COR-L47 (cell line): ENCODE measurements at places on chromosomes 11 and 22.

DNA sequence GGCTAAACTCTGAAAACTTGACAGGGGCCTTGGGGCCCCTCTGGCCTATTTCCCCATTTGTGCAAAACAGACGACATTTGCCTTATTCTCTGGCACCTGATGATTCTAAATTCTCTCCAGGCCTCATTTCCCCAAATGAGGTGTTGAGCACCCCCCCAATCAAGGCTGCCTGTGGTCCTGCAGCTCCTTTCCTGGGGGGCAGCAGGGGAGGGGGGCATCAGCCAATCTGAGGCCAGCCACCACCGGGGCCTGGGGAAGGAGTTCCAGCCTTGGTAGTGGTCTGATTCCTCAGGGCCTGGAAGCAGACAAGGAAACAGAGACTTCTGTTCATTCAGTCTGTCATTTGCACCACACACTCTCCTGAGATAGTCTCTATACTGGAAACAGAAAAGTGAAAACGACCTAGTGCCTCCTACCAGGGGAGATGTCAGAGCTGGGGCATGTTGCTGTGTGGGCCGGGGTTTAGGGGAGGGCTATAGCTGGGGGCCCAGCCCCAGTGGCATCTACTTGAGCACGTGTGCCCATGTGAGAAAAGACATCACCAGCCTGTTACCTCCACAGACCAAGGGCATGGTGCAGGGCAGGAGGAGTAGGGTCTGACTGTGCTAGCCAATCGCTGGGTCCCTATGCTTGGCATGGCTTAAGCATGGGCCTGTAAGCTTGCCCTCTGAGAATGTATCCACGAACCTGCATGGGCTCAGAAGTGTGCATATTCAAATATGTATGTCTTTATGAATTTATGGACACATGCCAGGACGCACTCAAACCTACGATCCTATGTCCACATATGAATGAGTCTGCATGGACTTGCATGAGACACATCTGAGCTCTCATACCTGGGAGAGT, 1.8 kb upstream of the TPBGL start:
- no peak for DNase-seq

GRCh38 chr22:25161017-25161915, 38.4 kb upstream of the CRYBB3 start:
- DNase-seq, result no peak

DNA sequence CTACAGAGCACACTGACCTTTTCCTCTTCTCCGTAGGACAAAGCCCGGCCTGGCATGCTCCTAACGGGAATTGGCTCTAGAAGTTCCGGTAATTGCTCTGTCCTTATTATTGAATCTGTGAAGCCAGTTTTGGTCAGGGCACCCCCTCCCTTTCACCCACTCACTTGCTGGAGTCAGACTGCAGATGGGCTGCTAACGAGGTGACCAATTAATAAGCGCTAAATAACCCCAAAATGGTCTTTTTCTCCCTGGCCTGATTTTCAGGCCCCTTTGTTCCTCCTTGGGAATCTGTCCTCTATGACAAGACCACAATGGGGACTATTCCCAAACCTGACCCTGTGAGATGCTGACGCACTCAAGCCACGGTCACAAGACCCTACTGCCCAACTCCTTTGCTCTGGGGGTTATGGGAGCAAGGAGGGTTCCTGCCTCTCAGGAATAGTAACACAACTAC, 610.0 kb upstream of the CADM1 start:
- DNase-seq, result no peak

DNA sequence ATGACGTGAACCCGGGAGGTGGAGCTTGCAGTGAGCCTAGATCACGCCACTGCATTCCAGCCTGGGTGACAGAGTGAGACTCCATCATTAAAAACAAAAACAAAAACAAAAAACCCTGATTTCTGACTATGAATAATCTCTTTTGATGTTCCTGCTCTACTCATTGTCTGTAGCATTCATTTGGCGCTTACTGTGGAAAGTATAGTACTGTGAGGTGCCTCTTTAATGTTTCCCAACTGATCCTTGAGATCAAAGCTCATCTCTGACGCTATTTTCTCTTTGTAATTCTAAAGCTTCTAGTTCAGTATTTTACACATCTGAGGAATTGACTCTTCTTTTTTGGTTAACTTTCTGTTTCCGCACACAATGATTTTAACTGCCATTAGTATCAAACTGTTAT, 60.0 kb downstream of the GRK3 start:
- DNase-seq, result no peak

DNA sequence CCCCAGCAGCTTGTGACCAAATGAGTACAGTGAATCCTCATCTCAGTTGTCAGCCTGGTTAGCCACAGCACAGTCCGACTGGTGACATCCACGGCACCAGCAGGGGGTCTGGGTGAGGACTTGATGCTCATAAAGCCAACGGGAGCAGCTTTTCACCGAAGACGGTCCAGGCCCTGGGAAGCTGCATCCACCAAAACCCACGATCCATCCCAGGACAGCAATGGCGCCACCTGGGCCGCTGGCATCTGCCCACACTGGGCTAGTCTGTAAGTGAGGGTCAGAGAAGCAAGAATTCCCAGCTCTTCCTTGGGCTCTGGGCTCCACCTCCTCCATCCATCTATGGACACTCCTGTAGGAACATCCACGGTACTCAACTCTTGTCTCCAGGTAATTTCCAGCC, 25.1 kb upstream of the FXYD6 start:
- DNase-seq, result no peak

DNA sequence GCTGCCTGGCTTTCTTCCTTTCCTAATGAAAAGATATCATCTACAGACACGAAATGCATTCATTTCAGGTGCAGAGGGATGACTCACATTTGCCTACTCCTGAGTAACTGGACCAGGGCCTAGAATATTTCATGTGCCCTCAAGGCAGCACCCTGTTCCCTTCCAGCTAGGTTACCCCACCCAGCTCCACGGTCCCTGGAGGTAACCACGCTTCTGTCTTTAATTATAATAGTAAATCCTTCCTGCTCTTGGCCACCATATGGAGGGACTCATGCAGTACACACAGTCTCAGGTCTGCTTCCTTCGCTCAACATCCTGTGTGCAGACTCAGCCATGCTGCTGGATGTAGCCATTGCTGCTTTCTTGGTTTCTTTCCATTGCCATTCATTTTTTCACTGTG, 22.3 kb downstream of the DHCR7 start:
- DNase-seq, result no peak

DNA sequence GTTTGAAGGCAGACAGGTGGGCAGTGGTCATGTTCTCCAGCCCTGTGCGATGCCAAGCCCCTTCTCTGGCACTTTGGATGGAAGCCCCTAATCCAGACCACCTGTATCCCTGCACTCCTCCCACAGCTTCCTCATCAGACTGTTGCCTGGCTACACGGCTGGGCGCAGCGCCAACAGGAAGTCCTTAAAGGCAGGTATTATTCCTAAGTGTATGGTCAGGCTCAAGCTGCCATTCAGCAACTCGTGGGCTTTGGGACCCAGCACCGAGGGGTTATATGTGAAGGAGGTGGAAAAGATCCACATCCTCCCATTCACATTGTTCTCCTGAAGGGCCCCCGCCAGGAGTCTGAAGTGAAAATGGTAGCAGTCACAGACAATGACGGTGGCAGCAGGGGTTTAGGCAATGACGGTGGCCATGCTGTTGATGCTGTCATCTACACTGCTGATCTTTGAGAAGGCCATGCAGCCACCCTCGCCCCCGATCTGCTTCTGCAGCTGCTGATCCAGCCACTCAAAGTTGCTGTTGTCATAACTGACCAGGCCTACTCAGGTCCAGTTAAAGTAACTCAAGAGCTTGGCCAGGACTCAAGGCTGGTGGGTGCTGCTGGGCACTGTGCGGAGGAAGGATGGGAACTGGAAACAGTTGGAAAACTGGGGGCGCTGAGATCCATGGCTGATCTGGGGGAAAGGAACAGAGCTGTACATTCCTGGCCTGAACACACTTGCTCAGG, 27.7 kb downstream of the OR6Q1 start:
- peak; percentile 35 for DNase-seq

- no peak for DNase-seq
These were observed 84.6 kb upstream of the NAV2 start for GRCh38 chr11:19628018-19628417.

- DNase-seq, result no peak
These were observed 138.6 kb upstream of the ARHGAP20 start for GRCh38 chr11:110850846-110851245.

DNA sequence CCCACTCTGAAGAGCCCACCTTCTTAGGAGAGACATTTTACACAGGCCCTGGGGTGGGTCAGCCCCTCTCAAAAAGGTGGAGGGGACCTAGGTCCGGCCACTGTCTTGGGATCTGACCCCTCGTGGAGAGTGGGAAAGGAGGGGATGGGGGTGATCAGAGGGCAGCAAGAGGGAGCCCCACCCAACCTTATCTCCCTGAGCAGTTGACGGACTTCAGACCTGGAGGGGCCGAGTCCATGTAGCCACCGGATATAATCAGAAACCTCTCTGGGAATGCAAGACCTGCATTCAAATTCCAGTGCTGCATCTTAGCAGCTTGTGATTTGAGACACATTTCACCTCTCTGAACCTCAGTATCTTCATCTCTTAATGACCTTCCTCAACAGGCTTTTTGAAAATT, 44.0 kb downstream of the TP53I11 start:
- DNase-seq, result no peak

GRCh38 chr11:61873588-61874376, 17.6 kb downstream of the FADS3 start:
- no peak for DNase-seq

- no peak for DNase-seq
These were observed 796 bp downstream of the MYOD1 start for GRCh38 chr11:17719938-17720795.

DNA sequence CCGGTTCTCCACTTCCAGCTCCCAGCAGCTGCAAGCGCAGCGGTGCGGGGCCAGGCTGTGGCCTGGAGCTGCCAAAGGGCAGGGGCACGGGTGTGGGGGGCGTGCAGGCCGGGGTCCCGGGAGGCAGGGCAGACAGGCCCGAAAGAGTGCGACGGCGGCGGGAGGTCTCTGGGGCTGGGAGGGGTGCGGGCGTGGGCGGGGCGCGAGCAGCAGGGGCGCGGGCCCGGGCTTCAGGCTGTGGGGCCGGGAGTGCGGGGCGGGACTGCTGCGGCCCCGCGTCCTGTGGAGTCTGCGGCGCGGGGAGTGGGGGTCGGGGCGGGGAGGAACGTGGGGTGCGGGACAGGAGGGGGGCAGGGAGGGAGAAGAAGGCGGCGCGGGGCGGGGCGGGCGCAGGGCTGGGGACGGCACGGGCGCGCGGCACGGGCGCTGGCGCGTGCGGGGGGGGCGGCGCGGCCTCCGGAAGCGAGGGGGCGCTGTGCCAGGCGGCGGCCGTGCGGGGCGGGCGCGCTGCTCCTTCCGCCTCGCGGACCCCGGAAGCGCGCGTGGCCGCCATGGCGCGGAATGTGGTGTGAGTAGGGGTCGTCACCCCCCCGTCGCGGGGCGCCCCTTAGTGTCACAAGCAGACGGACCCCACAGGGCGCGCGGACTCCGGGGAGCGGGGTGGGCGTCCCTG, at the start of gene MRPL23:
MRPL23 (plus strand) TSS at position 521 of the 673 bp plus-strand sequence; CDS start at position 552, 31 bp downstream.
- no peak for DNase-seq

DNA sequence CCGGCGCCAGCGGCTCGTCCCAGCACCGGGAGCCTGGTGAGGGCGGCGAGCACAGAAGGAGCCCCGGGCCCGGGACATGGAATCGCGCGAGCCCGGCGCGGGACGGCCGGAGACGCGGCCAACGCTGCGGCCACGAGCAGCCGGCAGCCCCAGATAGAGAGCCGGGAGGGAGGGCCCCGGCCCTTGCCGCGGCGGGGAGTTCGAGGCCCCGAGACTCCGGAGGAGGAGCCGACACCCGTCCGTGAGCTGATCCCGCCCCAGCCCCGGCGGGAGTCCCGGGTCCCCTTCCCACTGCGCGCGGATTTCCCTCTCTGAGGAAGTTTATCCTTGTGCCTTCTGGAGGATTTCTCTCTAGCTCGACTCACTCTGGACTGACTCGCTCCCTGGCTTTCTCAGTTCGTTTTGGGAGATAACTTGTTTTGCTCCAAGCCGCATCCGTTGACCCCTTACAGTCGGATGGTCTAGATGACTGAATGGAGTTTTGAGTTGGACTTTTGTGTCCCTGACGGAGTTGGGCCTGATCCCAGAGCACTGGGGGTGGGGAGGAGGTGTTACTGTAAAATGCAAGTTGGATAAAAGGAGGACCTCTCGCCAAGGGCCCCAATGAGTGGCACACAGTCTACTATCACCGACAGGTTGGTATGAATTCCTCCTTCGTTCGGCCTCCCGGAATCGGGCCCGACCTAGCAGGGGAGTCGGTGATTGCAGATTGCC, 585 bp downstream of the ARHGEF12 start:
- no peak for DNase-seq

- DNase-seq, result peak; percentile 39
These were observed 52.2 kb upstream of the CEP126 start for GRCh38 chr11:101862391-101863233.

DNA sequence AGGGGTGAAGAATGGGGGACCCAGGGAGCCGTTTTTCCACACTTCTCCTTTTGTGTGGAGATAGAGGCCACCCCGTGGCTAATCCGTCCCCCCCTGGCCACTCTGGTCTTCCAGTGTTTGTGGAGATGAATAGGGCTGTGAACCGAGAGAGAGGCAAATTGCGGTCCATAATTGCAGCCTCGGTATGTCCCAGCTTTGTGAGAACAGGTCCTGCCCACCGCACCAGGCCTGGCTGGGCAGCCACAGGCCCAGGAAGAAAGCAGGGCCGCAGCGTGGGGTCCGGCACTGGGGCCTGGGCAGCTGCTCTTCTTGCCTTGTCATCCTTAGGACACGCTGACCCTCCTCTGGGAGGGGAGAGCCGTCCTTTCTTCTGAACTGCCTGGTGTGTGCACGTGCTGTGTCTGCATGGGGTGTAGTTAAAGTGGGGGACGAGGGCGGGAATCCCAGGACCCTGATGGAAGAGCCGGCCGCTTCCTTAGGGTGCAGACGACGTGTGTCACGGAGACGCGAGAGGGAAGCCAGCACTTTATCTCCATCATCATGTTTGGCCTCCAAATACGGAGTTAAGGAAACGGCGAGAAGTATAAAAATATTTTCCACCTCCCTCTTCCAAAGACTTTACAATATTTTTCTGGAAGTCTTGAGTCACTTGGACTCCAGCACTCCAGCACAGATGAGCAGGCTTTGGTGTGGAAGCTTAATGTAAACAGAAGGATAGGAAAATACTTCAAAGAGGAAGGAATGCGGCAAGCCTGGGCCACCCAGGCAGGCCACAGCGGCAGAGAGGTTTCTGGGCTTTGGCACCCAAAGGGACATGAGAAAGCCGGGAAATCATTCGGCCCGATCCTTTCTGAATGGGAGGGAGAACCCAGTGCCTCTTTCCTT, 1248.4 kb downstream of the BRD1 start:
- DNase-seq, result no peak

GRCh38 chr11:125772834-125773505, 5.7 kb downstream of the PATE2 start:
- no peak for DNase-seq

DNA sequence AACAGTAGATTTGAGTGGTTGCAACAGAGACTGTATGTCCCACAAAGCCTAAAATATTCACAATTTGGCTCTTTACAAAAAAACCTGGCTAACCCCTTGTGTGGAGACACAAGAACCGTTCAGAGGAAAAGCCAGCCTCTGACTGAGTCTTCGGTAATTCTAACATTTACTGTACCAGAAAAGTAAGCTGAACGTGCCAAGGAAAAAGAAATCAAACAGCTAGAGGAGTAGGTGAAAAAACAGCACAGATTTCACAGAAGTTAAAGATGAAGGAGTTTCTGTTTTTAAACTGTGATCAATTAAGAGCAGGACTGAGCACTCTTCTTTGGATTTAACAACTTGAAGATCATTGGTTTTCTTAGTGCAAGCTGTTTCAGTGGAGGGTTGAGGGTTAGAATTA, 424.7 kb upstream of the KIRREL3 start:
- no peak for DNase-seq
